Left ventricle myocardium inferior (tissue), 1 donor: ENCODE measurements at places on chromosomes 2 and 18.

DNA sequence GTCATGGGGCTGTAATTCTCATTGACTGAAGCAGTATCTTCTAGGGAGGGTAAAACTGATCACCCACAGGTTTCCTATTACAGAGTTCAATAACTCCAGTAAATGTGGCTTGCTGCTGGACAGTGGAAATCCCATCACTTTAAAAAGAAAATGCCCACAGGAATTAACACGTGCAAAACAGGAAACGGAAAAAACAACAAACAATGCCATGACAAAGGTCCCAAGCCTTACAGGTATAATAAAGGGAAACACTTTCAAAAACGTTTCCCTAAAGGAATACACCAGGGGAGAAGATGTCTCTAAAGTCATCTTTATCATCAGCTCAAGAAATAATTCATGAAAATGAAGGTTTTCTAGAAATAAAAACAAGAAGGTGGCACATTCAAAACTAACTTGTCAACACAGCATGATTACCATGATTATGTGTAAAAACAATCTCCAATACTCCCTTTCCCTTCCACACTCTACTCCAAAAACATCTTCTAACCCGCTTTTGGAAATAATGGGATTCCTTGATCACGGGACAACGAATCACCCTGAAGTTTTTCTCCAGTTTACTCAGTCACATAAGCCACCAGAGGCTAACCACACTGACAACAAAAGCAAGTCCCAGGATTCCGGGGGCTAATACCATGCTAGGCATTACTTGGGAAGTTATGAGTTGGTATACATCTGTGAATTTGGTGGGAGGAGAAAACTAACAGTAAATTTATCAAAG, 167.9 kb downstream of the TCF4 start:
- no peak for DNase-seq

- DNase-seq = peak; percentile 18
Observed at GRCh38 chr2:41791523-41791922, 256.3 kb upstream of the PKDCC start.

GRCh38 chr18:45879681-45880655, 54.5 kb downstream of the SIGLEC15 start:
- DNase-seq = peak; percentile 60

DNA sequence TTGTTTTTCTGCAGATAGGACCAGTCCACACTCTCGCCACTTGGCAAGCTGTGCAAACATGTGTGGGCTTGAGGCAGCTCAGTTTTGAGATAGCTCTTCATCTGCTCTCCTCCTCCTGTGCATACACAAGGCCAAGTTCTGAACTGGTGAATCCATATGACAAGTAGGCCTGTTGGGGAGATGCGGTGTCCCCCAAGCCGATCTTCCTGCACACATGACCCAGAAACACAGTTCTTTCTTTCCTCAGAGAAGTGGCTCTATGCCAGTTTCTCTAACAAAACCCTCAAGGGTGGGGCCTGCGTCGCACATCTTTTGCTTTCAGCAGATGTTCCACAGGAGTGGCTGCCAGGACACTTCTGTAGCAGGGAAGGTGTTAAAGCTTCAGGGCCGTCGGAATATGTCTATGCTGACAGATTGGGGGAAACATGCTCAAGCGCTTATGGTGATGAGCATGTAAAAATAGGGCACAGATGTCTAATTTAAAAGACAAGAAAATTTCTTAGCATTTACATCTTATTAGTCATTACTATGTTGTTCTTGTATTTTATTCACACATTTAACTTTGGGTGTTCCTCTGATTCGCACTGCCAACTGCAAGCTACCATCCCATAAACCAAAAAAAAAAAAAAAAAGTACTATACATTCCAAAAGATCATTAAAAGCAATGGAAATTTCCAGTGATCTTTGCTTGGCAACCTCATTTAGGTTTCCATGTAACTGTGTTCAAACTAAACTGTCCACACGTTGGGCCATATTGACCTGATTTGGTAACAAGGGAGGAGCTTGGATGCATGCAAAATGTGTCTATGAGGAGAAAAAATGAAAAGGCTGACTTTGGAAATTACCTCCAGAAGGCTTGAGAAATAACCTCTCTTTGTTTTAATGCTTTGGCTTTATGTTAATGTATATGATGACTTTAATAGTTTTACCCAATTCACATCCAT, 1055.5 kb upstream of the KLHL29 start:
- DNase-seq = peak; percentile 17

- DNase-seq = no peak
Observed at GRCh38 chr2:183729380-183729779, 605.1 kb downstream of the NUP35 start.

- DNase-seq = no peak
Observed at GRCh38 chr18:77124452-77124922, 8.1 kb downstream of the MBP start.

DNA sequence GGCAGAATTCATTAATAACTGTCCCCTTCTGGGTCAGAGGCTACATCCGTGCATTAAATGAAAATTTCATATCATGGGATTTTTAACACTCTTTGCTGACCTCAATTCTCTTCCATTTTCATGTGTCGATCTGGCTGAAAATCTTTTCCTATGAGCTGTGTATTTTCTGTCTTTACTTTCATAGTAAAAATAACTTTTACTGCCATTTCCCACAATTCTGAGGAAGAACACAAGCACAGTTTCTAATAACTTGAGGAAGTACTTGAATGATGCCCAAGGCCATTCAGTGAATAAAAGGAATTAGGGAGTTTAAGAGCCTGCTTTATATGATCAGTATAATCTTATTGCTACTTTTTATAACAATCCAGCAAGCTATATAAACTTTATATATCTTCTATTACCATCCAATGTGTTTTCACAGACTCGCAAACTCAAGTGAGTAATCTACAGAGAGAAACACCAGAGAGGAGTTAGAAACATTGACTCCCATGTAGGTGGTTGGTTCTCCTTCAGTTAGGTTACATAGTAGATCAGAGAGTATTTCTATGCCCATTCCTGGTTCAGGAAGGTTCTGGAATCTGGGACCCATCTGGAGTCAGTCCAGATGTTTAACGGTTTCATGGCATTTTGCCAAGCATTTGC, 340.0 kb downstream of the FBXO15 start:
- DNase-seq = no peak

- DNase-seq = no peak
Observed at GRCh38 chr2:55061523-55062344, 11.5 kb upstream of the RTN4 start.

GRCh38 chr2:71933467-71934319, 214.0 kb downstream of the CYP26B1 start:
- DNase-seq = no peak

GRCh38 chr18:64332835-64333234, 183.9 kb upstream of the LINC00305 start:
- DNase-seq = no peak

DNA sequence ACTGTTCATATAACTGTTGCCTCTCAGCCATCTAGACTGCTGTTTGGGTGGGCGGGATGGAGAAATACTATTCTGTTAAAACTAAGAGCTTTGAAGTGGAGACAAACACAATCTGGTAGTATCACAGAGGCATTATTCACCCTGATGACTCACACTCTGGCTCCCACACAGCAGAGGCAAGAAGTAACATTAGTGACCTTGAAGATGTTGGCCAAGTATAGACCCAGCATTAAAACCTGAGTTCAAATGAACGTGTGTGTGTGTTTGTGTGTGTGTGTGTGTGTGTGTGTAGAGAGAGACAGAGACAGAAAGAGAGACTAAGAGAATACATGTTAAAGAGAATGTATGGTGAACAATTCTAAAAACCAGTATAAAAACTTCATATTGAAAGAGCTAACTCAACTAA, 22.5 kb upstream of the ACVR1 start:
- DNase-seq = no peak

DNA sequence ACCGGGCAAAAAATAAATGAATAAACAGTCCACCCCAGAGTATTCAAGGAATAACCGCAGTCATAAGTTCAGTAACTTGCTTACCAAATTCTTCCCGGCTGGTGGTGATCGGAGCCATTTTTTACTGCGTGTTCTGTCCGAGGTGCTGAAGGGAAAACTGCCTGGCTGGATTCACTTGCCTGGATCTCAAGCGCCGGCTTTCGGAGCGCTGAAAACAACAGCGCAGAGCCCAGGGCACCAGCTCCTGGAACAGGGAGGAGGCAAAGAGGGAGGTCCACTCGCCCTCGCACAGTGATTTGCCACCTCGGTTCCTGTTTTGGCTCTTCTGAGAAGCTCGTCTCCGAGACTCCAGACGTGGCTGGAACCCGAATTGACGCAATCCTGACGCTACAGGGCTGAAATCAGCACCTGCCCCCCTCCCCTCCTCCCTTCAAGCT, at the start of gene SYT4:
Gene SYT4, minus strand, starts transcription at position 327 of the 437 bp plus-strand sequence. Its CDS starts 209 bp downstream, at position 118.
- DNase-seq = peak; percentile 26

- no peak for DNase-seq
Observed at GRCh38 chr18:25244170-25244569, 107.8 kb downstream of the ZNF521 start.

DNA sequence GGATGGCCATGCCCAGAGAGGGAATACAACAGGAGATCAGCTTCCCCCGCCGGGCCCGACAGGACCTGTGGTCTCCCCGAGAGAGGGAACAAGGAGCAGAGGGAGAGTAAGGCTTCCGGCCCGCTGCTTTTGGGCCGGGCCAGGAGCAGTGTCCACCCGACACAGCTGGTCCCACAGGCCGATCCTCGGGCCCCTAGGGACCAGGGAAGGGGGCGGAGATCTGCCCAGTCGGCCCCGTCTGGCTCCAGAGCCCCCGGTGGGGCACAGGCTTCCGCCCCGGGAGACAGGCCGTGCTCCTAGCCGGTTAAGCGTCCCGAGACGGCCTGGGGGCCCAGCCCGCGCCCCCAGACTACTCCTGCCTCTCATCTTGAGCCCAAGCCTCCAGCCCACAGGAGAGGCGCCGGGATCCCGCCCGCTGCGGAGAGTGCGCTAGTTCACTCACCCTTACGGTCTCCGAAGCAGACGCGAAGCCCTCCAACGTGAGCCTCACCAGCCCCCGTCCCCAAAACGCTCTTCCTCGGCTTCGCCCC, at the start of gene MCFD2:
Gene MCFD2, minus strand, starts transcription at position 526 of the 530 bp plus-strand sequence. CDS start 6,635 bp downstream, outside the sequence.
- peak; percentile 66 for DNase-seq

DNA sequence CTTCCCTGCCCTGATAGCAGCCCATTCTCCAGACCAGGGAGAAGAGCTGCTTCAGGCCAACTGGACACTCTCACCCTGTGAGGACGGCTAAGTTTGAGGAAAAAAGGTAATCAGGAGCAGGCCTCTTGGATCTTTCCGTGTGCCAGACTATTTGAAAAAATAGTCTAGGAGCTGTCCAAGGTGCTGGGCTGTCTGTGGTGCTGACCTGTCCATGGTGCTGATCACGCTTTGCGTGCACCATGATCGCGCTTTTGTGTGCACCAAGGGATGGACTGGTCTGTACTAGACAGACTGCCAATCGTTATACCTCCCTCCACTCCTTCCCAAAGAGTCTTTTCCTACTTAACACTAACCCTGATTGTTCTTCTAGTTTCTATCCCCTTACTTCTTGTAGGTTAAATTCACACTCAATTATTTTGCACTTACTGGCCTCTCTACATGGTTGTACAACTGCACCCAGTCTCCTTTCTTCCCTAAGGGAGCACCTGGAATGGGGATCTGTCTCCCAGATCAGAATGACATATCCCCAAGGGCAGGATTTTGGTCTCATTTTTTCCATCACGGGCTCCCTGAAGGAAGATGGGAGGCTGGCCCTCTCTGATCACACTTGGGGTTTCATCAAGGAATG, 295.4 kb downstream of the CELF4 start:
- peak; percentile 35 for DNase-seq

DNA sequence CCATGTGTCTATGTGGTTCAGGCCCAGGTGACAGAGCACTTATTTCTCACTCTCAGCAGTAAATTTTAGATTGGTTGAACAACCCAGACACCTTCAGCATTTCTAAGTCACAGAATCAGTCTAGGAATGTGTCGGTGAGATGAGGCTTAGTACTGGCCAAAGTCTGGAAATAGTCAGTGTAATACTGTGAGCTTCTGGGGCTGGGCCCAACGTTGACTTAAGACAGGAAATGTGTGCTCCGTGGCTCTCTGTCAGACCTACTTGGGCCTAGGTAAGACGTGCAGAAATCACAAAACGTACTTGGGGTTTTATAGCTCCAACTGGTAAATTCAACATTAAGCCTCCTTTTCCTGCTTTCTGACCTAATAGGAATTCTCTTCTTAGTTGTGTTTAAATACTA, 160.3 kb upstream of the COL3A1 start:
- no peak for DNase-seq

GRCh38 chr2:236054621-236055305, 113.4 kb downstream of the GBX2 start:
- DNase-seq = no peak

GRCh38 chr18:66210875-66211274, 393.0 kb downstream of the CDH19 start:
- DNase-seq = no peak

DNA sequence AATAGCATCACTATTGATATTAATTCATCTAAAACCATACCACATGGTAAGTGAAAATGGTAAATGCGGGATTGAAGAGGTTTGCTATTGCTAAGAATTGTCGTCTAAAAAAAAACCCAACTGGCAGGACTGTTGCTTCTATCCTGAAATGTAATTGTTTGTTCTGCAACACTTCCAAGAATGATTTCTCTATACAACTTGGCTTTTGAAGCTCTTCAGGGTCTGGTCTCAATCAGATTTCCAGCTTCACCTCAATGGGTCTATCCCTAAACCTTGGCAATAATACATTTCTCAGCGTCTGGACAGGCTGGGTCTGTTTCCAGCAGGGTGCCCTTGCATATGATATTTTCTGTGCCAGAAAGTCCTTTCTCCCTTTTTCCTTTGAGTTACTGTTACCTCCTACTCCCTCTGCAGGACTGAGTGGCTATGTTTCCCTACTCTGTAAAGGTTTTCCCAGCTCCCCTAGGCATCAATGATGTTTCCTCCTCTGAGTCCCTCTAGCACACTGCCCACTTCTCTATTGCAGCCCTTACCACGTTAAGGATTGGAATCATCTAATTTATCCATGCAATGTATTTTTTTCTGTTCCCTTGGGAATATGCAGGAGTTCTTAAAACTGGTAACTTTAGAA, 118.2 kb upstream of the REV1 start:
- DNase-seq = no peak

GRCh38 chr2:197628043-197628500, 47.3 kb downstream of the RFTN2 start:
- no peak for DNase-seq

DNA sequence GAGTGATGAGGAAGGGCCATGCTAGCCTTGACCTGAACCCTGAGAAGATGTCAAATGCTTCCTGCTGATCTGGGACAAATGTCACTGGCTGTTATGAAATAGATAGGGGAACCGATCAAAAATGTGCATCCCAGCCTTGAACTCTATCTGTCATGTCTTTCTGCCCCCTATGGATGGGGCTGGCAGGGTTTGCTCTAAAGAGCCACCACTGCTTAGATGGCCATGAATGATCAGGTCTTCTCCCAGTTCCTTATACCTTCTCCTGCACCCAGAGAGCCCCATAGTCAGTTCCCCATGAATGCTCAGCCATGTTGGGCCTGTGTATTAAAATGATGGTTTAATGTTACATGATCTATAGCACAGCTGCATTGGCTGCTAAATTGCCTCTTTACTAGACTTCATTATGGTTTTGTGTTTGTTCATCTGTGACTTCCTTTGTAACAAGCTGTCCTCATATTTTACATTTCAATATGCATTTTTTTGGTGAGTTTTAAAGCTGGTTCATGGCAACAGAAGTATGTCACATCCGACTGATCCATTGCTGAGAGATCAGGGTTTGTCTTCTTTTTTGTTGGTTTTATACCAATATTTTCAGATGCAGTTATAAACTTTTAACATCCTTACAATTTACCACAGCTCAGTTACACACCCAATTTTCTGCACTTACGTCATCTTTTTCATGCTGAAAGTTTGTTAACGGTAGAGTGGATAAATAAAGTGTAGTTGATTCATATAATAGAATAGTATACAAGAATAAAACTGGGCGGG, 56.3 kb upstream of the SMAD2 start:
- DNase-seq = no peak
